Lung microvascular endothelial cell (primary cell): ENCODE measurements at places on chromosomes 1 and 21.

GRCh38 chr1:232900818-232901217 lies 49.6 kb upstream of the NTPCR start:
- DNase-seq = no peak

DNA sequence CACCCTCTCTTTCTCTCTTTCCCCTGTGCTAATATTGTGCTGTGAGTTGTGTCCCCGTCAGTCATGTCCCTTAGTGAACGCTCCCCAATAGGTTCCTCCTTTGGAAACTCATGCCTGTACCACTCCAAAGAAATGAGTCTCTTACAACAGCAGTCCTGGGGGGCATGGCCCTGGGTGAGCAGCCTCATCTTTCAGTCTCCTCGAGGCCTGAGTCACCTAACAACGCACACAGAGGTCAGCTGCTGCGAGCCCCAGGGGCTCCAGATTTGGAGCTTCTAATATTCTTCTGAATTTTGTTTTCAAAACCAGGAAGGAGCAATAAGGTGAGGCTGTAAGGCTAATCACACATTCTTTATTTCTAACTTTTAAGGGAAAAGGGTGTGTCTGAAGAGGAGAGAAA lies 30.5 kb upstream of the ZBTB8A start:
- no peak for DNase-seq

DNA sequence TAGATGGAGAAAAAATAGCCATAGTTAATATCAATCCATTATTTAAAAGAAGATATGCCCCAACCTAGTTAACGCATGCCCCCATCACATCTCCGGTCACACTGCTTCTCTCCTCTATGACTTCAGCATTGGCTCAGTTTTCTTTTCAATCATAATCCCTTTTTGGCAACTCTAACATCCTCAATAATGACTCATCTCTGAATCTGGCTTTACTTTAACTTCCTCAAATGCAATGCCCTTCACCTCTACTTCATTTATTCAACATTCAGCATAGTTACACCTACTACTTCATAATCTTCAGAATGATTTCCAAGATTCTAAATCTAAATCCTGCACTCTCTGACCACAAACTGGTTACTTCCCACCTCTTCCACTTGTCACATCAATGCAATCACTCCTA lies 417.3 kb downstream of the USH2A start:
- no peak for DNase-seq

DNA sequence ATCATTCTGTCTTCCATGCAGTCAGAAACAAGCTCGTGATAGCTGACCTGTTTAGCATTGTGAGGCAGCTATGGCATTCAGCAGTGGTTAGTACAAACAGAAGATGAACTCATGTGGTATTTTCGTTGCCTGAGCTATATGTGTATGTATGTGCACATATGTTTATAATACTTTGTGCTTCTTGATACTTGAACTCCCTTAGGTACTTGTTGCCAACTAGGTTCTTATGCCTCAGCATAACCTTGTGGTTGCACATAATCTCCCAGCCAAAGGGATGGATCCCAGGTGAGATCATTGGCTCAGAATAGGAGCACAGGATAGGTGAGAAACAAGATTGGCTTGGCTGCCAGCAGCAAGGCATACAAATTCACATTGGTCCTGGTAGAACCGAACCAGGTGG lies 86.1 kb downstream of the VPS26C start:
- no peak for DNase-seq
